ENCODE measurements at places on chromosomes 12 and 14. TPM values are rescaled to one million over a fixed set of nuclear protein-coding genes. Genes with fewer than 3 reads are reported as not detected.

The KCNA1 gene
- polyA plus RNA-seq: not detected

The PRB2 gene
- polyA plus RNA-seq: 0.18 TPM

The ST8SIA1 gene
- polyA plus RNA-seq: 0.46 TPM

The LRRC74A gene
- not detected for polyA plus RNA-seq

The CHD8 gene
- 23.3 TPM for polyA plus RNA-seq

The MMP17 gene
- polyA plus RNA-seq: 4.8 TPM

The GPR65 gene
- not detected for polyA plus RNA-seq

DNA sequence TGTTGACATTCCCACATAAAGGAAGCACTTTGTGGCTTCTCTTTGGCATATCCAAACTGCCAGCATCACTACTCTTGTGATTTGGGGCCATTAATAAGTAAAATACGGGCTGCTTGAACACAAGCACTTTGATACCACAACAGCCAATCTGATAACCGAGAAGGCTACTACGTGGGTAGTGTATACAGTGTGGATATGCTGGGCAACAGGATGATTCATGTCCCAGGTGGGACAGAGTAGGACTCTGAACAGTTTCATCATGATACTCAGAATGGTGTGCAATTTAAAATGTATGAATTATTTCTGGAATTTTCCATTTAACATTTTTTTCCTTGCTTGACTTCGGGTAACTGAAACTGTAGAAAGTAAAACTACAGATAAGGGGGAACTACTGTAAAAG lies 225.0 kb upstream of the DDHD1 start:
- DNase-seq: no peak

- no peak for DNase-seq
Measured at GRCh38 chr14:95577870-95578269, 43.0 kb downstream of the GLRX5 start.

GRCh38 chr12:388541-389141 lies 479 bp downstream of the KDM5A start:
- no peak for DNase-seq

DNA sequence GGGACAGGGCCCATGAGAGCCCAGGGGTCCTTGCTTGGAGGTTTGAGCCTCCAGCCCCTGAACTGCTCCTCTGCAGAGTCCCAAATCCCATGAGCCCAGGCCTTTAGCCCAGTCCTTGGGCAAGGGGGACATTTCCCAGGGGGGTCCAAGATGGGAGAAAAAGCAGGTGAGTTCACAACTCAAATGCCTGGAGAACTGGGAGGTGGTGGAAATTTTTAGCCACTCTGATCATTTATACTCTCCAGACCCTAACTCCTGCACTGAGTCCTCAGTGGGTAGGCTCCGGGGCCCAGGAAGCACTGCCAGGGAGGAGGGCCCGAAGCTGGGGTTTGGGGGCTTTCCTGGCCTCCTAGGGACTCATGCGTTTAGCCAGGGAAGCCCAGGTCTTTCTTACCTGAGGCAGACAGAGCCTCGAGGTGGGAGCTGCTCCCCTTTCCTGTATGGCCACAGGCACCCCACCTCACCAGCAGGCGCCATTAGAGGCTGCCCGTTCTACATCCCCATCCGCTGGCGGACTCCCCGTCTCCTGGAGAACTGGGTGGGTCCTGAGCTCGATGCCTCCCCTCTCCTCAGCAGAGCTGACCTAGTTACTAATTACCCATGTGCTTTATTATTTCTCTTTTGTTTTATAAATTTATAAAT lies 998 bp downstream of the HNF1A start:
- DNase-seq: no peak

DNA sequence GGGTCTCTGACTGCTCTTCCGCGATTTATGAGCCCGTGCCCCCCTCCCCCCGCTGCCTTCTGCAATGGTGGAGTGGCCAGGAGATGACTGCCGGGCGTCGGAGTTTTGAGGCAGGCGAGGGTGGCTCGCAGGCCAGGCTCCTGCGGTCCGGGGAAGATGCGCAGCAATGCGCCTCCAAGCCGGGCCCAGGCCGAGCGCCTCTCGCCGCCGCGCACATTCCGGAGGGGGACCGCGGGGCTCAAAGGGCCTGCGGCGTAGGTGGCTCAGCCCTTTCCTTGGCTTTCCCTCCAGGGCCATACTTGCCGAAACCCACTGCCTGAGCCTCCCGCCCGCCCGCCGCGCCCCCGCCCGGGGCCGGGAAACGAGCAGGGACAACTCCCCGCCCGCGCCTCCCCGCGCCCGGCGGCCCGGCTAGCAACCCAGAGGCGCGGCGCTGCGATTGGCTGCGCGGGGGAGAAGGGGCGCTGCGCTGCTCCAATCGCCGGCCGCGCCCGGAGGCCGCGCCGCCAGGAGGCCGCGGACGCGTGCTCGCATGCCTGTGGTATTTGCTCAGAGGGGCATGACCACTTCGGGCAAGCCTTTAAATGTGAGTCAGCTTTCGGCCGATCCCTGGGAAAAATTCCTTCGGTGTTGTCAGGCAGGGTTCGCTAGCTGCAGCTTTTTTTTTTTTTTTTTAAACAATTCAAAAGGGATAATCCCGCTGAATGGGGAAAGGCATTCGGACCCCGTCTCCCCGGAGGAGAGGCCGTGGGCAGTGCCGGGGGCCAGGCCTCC lies 157.9 kb upstream of the PARP11 start:
- DNase-seq: peak; percentile 89

DNA sequence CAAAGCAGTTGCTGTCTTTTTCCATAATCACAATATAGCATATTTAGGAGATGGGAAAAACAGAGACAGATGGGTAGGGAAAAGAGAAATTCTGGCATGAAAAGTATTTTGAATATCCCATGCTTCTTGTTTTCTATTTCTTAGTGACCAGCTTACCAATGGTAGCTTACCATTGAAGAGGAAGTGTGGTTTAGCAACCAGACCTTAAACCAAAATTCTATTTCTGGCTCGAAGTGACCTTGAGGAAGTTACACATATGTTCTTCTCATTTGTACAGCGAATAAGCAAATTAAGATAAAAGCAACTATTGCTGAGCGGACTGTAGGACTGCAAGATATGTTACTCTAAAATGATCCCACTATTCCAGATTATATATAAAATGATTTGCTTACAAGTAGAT lies 82.9 kb downstream of the FGD4 start:
- no peak for DNase-seq

DNA sequence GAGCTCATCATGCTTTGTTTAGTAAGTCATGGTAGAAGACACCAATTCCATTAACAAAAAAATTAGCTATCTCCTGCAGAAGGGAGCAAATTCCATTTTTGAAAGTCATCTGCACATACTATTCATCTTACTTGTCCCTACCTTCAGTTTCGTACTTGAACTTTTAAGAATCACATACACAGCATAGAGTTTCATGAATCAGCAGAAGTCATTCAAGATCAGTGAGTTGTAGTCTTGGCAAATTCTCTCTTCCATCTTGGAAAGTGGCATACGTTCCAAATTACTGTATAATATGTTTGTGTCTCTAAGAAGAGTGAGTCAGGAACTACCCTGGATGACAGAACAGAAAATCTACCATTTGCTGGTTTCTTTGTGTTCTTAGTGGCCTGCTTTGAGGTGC lies 14.1 kb downstream of the VRK1 start:
- DNase-seq: peak; percentile 26

GRCh38 chr12:29544428-29545101 lies 47.1 kb upstream of the OVCH1 start:
- no peak for DNase-seq

GRCh38 chr14:95784137-95784536 lies 70.2 kb upstream of the TCL1A start:
- DNase-seq: no peak

DNA sequence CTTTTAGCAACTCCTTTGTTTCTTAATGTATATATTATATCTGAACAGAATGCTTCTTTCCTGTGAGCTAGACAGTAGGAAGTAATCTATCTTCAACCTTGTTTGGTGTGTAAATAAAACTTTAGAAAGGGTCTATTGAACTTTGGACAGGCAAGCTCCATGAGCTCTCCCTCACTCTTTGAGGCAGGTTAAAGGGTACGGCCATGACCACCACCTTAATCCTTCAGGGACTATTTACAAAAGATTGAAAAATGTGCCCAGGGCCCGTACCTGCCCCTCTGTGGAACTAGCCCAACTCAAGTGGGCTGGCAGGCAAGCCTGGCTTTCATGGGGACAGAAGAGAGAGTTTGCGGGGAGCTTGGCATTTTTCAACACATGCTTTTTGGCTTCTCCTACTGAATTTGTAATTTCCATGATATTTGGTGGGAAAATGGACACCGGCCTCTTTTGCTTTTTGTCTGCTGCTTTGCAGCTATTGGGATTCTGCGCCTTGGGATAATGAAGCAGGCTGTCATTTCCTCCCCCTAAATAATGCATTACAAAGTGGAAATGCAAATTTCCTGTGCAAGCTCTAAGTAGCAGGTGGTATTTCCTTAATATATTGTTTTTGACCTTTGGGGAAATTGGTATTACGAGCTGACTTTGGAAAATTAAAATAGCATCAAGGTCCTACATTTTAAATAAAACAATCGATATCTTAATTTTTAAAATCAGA lies 106.0 kb downstream of the HMGA2 start:
- DNase-seq: no peak

GRCh38 chr14:58078068-58078467 lies 73.9 kb downstream of the ARMH4 start:
- DNase-seq: peak; percentile 42

DNA sequence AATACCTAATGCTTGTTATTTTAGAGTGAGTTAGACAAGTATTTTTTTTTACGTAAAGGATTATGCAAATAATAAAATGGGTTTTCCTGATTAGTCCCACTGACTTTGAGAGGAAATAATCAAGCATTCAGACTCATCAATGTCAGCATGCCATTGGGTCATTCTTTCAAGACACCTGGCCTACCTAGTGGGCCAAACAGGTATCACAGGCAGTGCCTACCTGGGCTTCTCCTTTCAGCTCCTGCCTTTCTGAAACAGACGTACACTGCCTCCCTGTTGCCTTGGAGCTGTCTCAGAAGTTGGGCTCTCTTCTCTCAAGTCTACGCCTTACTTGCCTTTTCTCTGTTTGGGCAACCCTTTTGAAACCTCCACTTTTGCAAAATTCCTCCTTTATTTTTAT lies 545.6 kb downstream of the SNAPC1 start:
- no peak for DNase-seq

- DNase-seq: no peak
Measured at GRCh38 chr12:131892711-131893604, 1.5 kb upstream of the ULK1 start.

- no peak for DNase-seq
Measured at GRCh38 chr14:59026081-59026480, 162.4 kb upstream of the DAAM1 start.

DNA sequence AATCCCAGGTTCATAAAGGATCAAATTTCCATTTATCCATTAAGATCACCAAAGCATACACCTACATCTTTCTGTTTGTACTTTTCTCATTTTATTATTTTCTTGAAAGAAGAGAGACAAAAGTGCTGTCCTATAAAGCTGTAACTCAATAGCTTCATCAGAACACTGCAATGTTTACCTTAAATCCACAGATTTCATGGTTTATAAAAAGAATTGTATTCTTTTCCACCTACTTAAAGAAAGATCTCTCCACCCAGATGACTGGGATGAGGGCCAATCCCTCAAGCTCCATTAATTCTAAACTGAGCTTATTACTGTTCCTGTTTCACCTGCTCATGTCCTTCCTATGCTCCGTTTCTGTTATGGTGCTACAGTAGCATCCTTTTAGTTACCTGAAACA lies 470.6 kb downstream of the BCAT1 start:
- DNase-seq: no peak

GRCh38 chr14:65206448-65207096 lies 104.3 kb upstream of the MAX start:
- no peak for DNase-seq

DNA sequence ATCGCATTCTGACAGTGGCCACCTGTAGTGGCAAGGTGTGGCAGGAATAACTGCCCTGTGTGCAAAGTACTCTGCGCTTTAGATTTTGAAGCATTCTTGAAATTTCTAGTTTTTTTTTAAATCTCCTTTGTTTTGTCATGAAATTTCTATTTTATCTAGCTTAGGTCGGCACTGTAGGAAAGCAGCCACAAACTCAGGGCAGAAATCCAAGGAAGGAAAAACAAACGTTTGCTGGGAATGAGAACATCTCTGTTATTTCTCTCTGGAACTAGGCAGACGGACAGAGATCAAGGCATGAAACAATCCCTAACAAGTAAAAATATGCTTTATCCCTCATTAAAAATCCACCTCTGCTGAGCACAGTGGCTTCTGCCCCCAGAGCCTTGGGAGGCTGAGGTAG lies 1.3 kb upstream of the NR2C1 start:
- no peak for DNase-seq

All from keratinocyte (primary cell).